ENCODE measurements at places on chromosomes 1 and 21. TPM values are rescaled to one million over a fixed set of nuclear protein-coding genes. Genes with fewer than 3 reads are reported as not detected.

The PLEKHA6 gene
- total RNA-seq = 1.7 TPM

The COL9A2 gene
- total RNA-seq = 0.65 TPM

The KRTAP13-2 gene
- total RNA-seq = not detected

The TAF13 gene
- total RNA-seq = 19.2 TPM

The NTNG1 gene
- total RNA-seq = 0.98 TPM

The TMPRSS3 gene
- 0.34 TPM for total RNA-seq

The CLCA1 gene
- 0.17 TPM for total RNA-seq

The CACNA1S gene
- not detected for total RNA-seq

The CFHR3 gene
- 0.33 TPM for total RNA-seq

The SLC25A34 gene
- 0.44 TPM for total RNA-seq

The LDLRAD1 gene
- total RNA-seq = not detected
